ENCODE measurements at places on chromosomes 3 and 15.

GRCh38 chr3:29313981-29314726, 33.3 kb downstream of the RBMS3 start:
- DNase-seq, result no peak

DNA sequence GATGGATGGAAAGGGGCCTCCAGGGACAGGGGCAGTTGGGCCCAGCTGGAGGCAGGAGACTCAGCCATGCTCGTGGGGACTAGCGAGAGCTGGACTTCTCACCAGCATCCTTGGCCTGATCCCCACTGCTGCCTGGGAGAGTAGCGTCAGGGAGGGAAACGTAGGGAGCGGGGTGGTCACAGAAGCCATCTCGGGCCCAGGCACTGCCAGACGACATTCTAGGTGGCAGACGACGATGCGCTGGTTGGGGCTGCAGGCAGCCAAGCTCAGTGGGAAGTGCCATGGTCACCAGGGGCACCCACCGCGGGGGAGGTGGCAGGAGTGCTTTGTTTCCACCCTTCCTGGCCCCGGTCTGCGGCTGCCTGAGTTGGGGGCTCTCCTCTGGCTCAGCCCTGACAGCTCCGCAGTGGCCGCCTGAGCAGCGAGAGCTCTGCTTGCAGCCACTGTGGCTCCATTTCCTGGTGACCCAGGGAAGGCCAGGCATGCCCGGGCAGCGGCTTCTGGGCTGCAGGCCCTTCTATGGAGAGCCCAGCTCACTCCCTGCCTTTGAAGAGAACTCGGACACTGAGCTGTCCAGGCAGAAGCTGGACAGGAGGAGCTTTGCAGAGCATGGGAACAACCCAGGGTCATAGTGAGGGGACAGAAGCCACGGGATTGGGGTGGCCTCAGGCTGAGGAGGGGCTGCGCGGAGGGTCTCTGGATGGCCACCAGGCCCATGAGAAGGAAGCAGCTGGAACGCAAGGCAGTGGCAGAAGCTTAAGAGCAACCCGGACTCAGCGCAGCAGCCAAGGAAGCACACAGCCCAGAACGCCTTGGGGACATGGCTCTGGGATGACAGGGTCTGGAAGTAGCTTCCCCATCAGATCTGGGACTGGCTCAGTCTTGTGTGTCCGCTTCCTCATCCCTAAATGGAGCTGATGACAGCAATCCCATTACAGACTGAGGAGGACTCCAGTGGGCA, 30.8 kb downstream of the KLHL25 start:
- DNase-seq, result no peak

- no peak for DNase-seq
Measured at GRCh38 chr3:143810166-143810952, 37.9 kb downstream of the SLC9A9 start.

- no peak for DNase-seq
Measured at GRCh38 chr3:157692468-157692867, 189.3 kb upstream of the VEPH1 start.
